Renal cortex interstitium (tissue), 15 donors: ENCODE measurements at places on chromosomes 6 and 20. TPM values are rescaled to one million over a fixed set of nuclear protein-coding genes. Genes with fewer than 3 reads are reported as not detected.

Gene POU3F2
- not detected for polyA plus RNA-seq

DNA sequence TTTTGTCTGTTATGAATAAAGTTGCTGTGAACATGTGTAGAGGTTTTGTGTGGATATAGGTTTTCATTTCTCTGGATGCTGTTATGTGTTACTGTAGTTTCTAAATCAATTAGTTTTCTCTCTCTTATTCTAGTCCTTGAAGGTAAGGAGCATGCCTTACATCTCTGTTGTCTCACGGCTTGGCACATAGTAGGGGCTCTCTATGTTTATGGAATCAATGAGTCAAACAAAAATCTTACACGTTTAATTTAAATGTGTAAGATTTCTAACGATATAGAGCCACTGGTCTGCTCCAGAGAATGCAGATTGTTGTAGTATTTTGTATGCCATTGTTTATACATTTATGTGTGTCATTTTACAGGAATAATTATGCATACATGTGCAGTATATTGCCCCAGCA is 15.3 kb upstream of the DHX35 start:
- no peak for DNase-seq

GRCh38 chr6:26754212-26754611 is 94.7 kb upstream of the ZNF322 start:
- no peak for DNase-seq

DNA sequence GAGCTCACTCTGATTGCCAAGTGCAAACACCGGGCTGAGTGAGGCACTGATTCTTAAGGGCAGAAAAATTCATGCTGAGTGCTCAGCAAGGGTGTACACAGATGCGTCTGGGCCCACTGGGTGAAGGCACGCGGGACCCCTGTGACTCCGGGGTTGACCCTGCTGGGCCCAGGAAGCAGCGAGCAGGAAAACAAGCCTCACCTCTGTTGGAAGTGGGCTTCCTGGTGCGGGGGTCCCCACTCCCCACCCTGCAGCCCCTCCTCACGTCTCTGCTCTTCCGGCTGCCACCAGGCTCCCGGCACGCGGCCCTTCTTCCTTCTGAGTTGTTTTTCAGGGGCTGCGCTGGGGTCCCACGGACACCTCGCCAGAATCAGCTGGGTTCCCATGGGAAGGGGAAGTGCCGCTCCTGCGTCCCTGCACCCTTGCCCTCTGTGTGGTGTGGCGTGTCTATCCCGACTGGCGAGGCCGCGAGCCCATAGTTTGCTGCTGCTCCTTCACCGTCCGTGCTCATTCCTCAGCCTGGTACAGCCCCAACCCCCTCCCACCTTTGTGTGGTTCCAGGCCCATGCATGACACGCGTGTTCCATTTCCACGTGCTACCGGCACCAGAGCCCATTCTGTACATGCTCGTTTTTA is 80.6 kb upstream of the BHLHE23 start:
- DNase-seq, result no peak

- DNase-seq, result no peak
Observed at GRCh38 chr20:44154521-44155001, 32.4 kb downstream of the JPH2 start.
